ENCODE measurements at places on chromosomes 7 and 10.

DNA sequence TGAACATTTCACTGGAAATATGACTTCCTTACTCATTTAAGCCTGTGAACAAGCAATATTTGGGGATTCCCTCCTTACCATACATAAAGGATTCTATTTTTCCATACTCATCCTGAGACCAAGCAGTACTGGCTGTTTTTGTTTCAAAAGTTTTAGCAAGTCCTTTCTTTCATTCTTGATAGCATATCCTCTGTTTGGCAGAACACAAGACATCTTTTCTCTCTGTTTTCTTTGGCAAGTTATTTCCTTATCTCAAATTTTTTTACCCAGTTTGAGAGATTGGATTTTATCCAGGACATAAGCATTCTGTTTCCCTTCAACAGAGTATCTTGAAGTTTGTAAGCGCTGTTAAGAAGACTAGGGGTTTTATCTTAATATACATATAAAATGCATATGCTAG is 3.0 kb upstream of the WASL start:
- no peak for DNase-seq

DNA sequence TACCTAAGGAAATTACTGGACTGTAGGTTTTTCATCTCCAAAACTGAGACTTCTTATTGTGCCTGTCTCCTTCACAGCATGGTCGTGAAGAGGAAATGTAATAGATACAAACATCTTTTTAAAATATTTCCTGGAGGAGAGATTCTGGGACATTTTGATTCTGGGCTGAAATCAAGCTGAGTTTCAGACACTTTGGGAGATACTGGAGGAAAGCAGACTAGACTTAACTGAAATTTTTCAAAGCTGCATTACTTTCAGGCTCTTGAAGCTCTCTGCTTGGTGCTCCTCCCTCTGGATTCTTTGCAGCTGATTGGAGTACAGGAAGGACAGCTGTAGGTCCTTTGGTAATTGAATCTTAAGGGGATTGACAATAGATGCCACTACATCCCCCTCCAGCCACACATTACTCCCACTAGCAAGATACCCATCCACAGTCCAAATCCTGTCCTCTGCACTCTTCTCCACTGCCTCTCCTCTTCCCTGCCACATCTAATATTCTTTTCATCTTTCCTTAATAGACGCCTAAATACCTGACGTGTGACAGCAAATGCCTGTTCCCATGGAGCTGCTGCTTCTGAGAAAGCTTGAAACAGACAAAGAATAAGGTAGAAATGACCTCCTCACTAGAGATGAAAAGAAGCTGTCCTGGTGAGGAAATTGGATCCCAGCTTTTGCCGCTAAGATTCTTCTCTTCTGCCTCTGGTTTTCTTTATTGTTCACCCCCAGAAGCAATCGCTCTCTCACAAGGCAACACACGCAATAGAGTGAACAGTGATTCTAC is 111.5 kb upstream of the PHYHIPL start:
- DNase-seq, result no peak

DNA sequence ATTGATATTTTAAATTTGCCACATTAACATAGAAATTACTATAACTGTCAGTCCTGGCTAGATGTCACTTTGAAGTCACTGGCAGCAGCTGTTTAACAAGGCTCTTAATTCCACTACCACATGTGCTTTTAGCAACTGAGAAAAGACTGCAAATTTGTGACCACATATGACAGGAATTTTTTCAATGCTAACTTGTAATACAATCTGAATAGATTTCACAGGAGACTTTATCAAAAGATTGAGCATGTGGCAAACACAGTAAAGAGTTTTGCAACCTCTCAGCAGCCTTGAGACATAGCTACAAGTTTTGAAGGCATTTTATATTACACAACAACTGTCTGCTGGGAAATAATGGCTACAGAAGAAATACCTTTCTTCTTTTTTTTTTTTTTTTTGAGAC is 73.0 kb downstream of the MICU1 start:
- no peak for DNase-seq

GRCh38 chr7:134859783-134860182 is 80.3 kb downstream of the CALD1 start:
- DNase-seq, result no peak

- no peak for DNase-seq
Measured at GRCh38 chr10:86715836-86716235, 40.6 kb upstream of the BMPR1A start.

- DNase-seq, result no peak
Measured at GRCh38 chr10:23331567-23332301, 12.9 kb downstream of the C10orf67 start.

DNA sequence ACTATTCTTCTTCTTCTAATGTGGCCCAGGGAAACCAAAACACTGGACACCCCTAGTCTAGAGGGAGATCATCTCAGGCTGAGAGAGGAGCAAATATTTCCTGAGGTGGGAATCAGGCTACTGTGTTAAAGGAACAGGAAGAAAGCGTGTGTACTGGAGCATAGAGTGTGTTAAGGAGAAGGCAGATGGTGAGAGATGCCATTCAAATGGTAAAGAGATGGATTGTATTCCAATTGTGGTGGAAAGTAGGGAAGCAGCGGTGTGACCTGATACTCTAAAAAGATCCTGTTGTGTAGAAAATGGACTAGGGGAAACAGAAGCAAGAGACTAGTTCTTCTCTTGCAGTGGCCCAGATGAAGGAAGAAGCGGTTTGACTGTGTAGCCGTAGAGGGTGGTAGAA is 31.2 kb downstream of the RAB18 start:
- DNase-seq, result no peak

- no peak for DNase-seq
Measured at GRCh38 chr7:1761097-1761496, 91.0 kb downstream of the ELFN1 start.

Data from activated naive CD4-positive, alpha-beta T cell treated with anti-CD3 and anti-CD28 coated beads, Interleukin-2, amount 50 U/mL, for 16 hours (primary cell).